Occipital lobe (tissue), 3 donors: ENCODE measurements at places on chromosomes 2 and 18.

DNA sequence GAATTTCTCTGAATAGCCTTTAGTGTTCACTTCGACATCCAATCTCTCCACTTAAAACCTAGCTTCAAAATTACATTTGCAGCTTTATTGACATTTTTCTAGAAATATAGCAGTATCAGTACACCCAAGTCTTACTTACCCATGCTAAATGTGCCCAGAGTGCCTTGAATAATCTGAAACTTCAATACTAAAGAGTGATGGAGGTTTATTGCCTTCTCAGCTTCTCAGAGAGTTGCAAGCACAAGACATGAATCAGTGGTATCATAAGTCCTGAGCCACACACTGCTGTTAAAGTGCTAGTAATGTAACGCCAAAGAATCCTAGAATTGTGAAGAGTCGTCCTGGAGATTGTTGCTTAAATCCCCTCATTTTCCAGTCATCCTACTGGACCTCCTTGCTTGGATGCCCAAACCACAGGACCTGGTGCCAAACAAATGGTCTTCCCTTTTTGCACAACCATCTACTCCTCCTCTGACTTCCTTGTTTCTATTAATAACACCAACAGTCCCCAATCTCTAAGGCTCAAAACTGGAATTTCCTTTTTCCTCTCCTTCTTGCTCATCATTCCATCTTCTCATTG, 83.2 kb upstream of the SPATS2L start:
- no peak for DNase-seq

DNA sequence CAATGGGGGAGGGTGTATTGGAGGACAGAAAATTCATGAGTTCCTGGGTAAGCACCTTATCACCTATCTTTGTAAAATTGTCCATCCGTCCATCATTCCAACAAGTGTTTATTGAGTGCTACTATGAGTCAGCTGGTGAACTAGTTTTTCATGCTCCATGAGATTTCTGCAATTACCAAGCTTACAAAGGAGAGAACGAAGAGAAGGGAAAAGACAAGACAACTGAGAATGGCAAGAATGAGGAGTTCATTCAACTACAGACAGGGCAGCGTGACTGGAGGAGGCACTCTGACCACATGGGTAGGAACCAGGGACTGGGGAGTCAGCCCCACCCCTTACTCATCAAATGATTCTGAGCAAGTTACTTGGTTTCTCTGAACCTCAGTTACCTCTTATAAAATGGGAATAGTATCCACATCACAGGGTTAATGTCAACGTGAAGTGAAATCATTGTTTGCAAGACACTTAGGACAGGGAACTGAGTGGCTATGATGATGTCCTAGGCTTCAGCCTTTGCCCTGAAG, 18.6 kb upstream of the TXNDC2 start:
- DNase-seq: no peak

DNA sequence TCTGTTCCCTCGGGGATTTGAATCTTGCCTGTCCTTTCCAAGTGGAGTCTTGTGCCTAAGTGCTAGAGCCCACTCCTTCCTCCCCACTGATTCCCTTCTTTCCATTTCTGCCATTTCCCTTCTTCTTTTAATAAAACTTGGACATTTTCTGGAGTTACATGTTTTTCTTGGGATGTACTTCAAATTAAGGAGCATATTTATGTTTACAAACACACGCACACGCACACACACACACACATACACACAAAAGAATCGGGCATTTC, 154.2 kb downstream of the TGIF1 start:
- DNase-seq: no peak

DNA sequence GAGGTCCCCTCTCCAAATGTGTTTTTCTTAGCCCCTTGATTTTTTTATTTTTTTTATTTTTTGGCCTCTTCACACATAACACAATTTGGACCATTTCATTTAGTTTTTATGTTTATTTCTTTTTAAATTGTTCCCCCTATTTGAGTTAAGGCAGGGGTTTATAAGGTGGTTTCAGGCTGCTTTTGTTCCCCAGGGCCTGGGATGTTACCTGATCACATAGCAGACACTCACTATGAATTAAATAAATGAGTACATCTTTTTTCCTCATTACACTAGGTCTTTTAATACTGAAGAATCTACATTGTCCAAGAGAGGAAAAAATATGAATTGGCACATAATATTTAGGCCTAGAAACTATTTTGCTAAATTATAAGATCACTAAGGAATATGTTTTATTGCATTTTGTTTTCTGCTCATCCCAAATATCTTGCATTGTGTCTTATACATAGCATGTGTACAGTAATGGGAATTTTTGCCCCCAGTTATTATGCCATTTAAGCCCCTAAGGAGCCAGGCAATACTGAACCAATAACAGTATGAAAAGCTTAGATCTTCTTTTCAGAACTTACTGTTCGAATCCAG, 112.4 kb upstream of the MAPRE2 start:
- no peak for DNase-seq

- DNase-seq: no peak
These were observed 84.3 kb upstream of the LTBP1 start for GRCh38 chr2:32862269-32863055.
